Bronchus fibroblast of lung (primary cell): ENCODE measurements at places on chromosomes 2 and 18. TPM values are rescaled to one million over a fixed set of nuclear protein-coding genes. Genes with fewer than 3 reads are reported as not detected.

SULT1C4 gene
- 0.15 and 0.50 TPM in 2 replicates for total RNA-seq

ZSWIM2 gene
- total RNA-seq: under 0.01 TPM in 1 of 2 replicates, not detected in the other

ST8SIA3 gene
- not detected in 2 replicates for total RNA-seq

SKOR2 gene
- not detected in 2 replicates for total RNA-seq

PSMA8 gene
- total RNA-seq: not detected in 2 replicates

TRAPPC8 gene
- total RNA-seq: 16.8 and 20.1 TPM in 2 replicates

CTAGE1 gene
- total RNA-seq: not detected in 2 replicates

LBX2 gene
- 1.3 and 3.4 TPM in 2 replicates for total RNA-seq

AGPS gene
- total RNA-seq: 27.8 and 33.8 TPM in 2 replicates

GCG gene
- total RNA-seq: not detected in 2 replicates

COPS7B gene
- 23.9 and 28.4 TPM in 2 replicates for total RNA-seq

ABCB11 gene
- not detected in 2 replicates for total RNA-seq

ADRA2B gene
- not detected in 2 replicates for total RNA-seq

ACMSD gene
- not detected in 2 replicates for total RNA-seq

NEUROD1 gene
- total RNA-seq: not detected in 2 replicates

SCN1A gene
- total RNA-seq: under 0.01 TPM in 1 of 2 replicates, not detected in the other

LHCGR gene
- not detected in 2 replicates for total RNA-seq

MAPK4 gene
- total RNA-seq: not detected in 2 replicates

TRIM43B gene
- total RNA-seq: not detected in 2 replicates

FLACC1 gene
- not detected in 2 replicates for total RNA-seq

CCDC68 gene
- total RNA-seq: 3.7 and 6.1 TPM in 2 replicates

TMEM247 gene
- not detected in 2 replicates for total RNA-seq

TNFAIP6 gene
- total RNA-seq: 7.4 and 8.1 TPM in 2 replicates

STEAP3 gene
- total RNA-seq: 30.8 and 31.2 TPM in 2 replicates

SLC4A5 gene
- total RNA-seq: under 0.01 TPM in 1 of 2 replicates, not detected in the other

WDR54 gene
- 58.3 and 76.0 TPM in 2 replicates for total RNA-seq

PLEKHM3 gene
- total RNA-seq: 4.2 and 6.1 TPM in 2 replicates

USP34 gene
- 26.0 and 37.7 TPM in 2 replicates for total RNA-seq
